ENCODE measurements at places on chromosomes 5 and 9.

DNA sequence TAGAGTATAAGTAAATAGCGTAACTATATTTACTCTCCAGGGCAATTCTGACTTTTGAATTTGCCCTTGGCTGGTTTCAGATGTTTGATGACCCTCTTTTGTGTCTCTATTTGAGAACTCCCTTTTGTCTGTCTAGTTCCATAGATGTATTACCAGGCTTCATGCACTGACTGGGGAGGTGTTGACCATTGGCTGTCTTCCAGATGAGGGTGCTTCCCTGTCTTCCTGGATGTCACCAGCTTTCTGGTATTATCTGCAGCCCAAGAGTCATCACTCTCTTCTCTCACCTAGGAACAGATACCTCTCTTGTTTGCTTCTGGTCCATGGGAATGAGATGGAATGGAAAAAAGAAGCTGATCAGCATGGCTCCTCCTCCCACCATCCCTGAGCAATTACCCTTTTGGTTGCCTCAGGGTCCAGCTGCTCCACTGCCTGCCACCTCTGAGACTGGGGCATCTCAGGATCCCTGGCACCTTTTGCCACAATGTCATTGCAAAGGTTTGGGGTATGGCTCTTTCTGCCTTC lies 58.7 kb upstream of the TMED7 start:
- DNase-seq, result no peak

DNA sequence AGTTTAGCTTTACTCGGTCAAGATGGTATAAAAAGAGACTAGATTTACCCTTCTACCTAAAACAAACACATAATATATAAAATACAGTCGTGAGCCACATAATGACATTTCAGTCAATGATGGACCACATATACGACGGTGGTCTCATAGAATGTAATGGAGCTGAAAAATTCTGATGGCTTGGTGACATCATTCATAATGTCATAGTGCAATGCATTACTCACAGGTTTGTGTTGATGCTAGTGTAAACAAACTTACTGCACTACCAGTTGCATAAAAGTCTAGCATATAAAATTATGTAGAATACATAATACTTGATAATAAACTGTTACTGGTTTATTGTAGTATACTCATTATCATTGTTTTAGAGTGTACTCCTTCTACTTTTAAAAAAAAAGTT lies 115.9 kb upstream of the GDNF start:
- DNase-seq, result no peak

DNA sequence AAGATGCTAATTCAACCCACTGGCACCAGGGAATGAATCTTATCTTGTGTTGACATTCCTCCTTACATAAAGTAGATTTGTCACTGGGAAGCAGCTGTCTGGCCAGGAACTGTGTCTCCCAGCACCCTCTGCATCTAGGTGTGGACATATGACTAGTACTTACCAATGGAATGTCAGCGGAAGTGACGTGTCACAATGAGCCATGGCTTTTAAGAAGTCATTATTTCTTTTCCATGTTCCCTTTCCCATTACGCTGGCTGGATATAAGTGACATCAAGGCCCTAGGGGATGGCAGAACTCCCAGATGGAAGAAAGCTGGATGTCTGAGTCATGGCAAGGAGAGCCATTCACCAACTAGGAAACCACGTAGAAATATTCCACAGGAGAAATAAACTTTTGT lies 84.7 kb upstream of the MAST4 start:
- no peak for DNase-seq

DNA sequence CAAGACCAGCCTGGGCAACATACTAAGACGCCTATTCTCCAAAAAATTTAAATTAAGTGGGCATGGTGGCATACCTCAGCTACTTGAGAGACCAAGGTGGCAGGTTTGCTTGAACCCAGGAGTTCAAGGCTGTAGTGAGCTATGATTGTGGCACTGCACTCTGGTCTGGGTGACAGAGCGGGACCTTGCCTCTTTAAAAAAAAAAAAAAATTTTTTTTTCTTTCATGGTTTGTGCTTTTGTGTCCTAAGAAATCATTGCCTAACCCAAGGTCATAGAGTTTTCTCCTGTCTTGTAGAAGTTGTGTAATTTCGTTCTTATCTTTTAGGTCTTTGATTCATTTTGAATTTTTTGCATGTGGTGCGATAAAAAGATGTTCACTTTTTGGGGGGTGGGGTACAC lies 12.3 kb downstream of the GPBP1 start:
- DNase-seq, result no peak

DNA sequence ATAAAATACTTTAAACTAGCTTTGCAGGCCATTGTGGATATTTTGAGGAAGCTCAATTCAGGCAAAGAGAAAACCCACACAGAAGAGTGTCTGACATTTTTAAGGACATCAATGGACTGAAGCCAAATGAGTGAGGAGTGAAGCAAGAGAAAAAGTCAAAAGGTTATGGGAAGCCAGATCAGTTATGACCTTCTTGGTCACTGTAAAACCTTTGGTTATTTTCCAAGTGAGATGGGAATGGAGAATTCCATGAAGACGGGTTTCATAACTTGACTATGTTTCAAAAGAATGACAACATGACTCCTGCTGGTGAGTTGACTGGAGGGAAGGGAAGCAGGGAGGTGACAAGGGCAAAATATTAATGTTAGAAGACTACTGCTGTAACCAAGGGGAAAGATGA lies 585.2 kb downstream of the EFNA5 start:
- no peak for DNase-seq

DNA sequence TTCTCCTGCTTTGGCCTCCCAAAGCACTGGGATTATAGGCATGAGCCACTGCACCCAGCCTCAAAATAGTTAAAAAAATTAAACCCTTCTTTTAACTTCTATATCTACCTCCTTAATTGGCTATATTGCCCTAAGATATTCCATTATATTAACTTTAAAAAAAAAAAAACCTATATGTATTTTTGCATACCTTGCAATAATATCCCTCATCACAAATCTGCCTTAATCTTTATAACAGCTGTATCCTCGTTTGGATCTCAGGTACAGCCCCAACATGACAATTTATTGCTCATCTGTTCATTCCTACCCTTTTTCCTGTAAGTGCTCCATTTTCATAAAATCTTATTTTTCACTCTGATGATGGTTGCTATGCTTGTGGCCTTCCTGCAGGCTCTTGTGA lies 12.7 kb downstream of the GNPDA1 start:
- DNase-seq, result no peak

- no peak for DNase-seq
These were observed 15.7 kb downstream of the PHF2 start for GRCh38 chr9:93592008-93592642.

DNA sequence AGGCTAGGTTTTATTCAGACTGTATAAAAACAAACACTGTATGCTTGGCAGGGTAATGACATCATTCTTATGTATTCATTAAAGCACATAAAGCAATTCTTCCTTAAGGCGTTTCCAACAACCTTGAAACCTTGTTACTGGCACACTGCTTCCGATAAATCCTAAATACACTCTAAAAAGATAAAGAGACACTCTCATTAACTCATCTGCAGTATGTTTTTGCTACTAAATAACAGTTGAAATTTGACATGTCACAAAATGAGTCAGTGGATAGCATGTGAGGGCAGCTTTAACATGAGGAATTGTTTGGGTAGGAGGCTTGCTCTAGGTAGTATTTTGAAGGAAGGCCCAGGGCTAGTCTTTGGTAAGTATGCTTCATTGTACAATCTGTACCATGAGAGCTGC lies 13.7 kb downstream of the YIPF5 start:
- no peak for DNase-seq

DNA sequence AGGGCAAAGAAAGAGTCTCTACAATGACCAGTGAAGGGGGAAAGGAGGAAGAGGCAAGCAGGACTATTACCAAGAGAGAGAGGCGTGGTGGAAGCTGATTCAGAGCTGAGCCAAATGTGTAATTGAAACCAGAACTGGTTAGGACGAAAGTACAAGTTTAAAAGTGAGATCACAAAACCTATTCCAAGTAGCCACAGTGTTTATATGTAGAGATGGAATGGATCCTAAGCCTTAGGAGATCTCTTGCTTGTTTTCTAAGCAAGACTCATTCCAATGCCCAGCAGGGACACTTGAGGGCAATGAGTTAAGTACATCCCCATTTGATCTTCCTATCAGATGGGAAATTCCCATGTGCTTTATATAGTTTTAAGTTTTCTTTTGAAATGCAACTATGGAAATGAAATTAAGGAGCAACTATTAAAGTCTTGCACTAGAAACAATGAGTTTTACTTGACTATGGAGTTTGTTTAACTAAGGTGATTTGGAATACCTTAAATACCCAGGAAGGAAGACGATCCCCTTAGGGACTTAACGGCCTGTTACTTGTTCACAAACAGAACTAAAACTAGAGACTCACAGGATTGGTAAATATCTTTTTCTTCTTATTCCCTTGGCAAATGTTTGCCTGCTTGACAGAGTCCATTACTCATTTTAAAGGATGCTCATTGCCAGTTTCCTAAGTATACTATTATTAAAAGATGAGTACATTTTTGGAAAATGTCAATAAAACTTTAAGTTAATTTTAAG lies 51.1 kb upstream of the SNX2 start:
- no peak for DNase-seq

DNA sequence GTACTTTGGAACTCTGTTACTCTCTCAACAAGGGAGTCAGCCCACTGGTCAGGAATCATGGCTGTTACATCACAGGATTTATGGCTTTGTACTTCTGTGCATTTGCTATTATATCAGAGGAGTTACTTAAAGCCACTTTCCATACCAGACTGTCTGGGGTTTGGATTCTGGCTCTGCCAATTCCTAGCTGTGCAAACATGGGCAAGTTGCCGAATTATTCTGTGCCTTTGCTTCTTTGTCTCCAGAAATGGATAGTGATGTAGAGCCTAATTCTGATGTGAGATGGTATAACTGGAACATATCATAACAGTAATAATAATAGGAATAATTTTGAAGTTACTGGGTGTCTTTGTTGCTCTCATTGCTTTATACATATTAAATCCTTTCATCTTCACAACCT lies 1047.3 kb upstream of the SEMA6A start:
- no peak for DNase-seq

DNA sequence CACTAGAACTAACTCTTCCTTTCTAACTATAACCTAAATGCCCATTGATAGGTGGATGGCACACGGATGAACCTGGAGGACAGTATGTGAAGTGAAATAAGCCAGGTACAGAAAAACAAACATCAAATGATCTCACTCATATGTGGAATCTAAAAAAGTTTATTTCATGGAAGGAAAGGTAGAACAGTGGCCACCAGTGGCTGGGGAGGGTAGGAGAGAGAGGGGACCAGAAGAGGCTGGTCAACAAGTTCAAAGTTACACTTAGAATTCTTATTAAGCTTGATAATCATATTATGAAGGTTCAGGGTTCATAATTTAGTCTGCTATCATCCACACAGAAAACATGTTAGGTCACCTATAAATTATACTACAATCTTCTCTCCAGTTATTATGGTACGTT lies 107.6 kb upstream of the SLC12A2 start:
- DNase-seq, result no peak

GRCh38 chr5:155052532-155052931 lies 39.0 kb downstream of the KIF4B start:
- no peak for DNase-seq

DNA sequence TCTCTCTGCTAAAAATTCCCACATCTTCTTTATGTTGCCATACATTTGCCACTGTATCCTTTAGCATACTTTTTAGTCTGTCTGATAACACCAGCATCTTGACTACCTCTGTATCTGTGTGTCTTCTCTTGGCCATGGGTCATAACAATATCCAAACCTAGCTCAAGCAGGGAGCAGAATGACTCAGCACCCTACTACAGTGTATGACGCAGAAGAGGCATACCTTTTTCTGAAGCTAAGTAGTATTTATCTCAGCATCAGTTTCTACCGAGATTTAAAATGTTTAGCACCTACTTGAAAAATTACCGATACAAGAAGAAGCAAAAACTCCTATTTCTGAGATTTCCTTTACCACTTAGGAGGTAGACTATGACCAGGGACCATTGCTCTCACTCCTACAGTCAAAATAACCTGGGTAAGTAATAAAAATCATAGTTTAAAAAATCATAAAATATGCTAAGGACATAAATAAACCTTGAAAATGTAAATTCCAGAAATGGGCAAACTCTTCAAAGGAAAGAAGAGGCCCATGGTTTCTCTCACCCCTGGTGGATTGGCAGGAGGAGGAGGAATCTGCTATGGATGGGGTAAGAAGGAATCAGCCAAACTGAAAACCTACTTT lies 286.5 kb downstream of the MAST4 start:
- DNase-seq, result no peak

- DNase-seq, result no peak
These were observed 659.8 kb downstream of the IRX1 start for GRCh38 chr5:4255441-4255840.
